ENCODE measurements at places on chromosomes 16 and 17.

DNA sequence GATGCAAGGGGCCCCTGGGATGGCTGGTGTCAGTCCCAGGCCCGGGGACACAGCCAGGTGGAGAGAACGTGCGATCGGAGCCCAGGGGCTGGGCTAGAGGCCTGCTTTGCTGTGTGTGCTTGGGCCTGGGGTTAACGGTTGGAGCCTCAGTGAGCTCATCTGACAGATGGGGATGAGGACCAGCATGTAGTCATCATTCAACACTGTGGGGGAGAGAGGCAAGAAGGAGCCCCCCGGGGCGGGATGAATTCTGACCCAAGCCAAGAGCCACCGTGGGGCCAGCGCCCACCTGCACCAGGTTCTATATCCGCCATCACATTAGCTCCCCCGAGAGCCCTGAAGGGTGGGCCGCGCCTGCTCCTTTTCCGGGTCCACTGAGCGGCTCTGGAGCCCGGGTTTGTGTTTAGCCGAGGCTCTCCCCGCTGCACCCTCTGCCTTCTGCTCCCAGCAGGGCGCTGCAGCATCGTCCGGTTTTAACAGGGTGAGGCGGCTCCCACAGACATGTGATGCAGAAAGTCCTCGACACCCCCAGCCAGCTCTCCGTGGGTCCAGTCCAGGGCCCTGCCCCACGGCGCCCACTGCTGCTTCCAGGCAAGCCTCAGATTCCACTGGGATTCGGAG lies 365.7 kb downstream of the SEC14L1 start:
- DNase-seq: no peak

DNA sequence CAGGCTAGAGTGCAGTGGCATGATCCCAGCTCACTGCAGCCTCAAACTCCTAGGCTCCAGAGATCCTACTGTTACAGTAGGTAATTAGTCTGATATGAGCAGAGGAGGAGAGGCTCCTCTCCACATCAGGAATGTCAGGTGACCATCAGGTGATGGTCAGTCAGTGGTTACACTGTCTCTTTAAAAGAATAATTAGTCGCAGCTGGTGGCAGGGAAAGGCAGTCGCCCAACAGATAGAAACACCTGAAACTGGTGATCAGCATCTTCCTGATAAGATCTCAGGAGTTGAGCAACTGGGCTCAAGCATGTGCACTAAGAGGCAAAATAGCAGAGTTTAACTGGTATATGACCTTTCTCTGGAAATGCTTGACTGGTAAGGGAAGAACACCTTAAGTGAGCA lies 21.5 kb upstream of the ABCA5 start:
- no peak for DNase-seq

- peak; percentile 44 for DNase-seq
Measured at GRCh38 chr16:31177136-31177535, 2.8 kb upstream of the FUS start.

DNA sequence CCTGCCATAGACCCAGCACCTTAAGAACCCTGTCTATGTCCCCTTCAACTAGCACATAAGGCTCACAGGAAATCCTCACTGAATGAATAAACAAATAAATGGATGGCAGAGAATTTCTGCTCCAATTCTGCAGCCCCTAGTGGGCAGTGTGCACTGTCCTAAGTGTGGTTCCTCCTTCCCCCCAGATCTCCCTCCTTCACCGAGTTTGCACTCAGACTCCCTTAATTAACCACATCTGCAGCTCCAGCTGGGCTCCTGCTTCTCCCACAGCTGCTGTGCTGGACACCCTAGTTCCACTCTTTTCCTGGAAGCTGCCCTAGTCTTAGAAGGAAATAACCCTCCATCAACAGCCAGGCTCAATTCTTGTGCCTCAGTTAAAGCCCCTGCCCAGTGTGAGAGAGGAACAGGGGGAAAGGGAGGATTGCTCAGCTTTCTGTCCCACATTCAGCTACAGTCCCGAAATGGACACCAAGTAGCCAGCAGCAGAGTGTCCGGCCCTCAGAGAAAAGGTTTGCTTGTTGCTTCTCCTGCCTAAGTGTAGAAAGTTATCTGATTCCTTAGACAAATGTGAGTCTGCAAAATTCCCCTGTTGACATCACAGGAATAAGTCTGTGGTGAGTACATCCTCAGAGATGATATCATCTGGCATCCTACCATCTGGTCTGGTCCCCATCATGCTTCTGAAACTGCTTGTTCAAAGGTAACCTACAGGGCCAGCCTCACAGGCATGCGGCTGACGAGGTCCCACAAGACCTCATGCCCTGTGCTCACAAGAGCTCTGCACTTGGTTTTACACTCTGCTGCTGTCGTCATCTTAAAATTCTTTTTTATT lies 12.3 kb downstream of the LRRC3C start:
- peak; percentile 51 for DNase-seq

DNA sequence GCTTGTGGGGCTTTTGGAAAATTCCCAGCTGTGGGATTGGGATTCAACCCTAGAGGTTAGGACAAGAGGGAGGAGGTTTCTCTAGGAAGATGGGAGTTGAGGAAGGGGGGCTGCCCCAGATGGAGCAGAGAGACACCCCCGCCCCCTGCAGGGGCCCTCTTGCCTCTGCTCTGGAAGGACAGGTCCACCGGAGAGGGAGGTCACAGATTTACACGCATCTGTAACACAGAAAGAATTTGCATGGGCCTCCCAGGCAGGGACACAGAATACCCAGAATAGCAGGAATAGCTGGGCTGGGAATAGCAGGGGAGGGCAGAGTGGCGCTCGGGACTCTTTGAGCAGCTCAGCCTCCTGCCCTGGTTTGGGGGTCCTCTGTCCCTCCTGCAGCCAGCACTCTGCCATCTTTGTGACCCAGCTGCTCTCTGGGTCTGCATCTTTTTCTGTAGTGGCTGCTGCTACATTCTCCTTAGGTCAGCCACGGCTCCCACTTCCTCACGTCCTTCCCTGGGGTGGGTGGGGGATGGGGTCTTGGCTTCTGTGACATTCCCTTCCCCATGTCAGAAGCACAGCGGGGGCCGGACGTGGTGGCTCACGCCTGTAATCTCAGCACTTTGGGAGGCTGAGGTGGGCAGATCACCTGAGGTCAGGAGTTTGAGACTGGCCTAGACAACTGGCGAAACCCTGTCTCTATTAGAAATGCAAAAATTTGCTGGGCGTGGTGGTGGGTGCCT lies 33.9 kb upstream of the PLLP start:
- no peak for DNase-seq

DNA sequence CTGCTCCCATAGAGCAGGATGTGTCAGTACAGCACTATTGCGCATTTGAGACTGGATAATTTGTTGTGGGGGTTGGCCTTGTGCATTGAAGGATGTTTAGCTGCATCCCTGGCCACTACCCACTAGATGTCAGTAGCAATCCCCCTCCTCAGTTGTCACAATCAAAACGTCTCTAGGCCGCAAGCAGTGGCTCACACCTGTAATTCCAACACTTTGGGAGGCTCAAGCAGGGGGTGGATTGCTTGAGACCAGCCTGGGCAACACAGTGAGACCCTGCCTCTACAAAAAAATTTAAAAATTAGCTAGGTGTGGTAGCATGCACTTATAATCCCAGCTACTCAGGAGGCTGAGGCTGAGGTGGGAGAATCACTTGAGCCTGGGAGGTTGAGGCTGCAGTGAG lies 48.4 kb downstream of the CENPV start:
- DNase-seq: no peak

- no peak for DNase-seq
Measured at GRCh38 chr16:74298104-74298503, 1.5 kb downstream of the PSMD7 start.

GRCh38 chr16:20302389-20302788 lies 24.9 kb downstream of the GP2 start:
- no peak for DNase-seq

GRCh38 chr16:87463722-87464690 lies 28.8 kb downstream of the ZCCHC14 start:
- DNase-seq: peak; percentile 69

GRCh38 chr16:83989300-83989699 lies 21.3 kb downstream of the NECAB2 start:
- DNase-seq: no peak

- no peak for DNase-seq
Measured at GRCh38 chr16:57966204-57966771, 4.6 kb downstream of the CNGB1 start.

Measured in activated CD4-positive, alpha-beta T cell treated with anti-CD3 and anti-CD28 coated beads, Interleukin-2, amount 50 U/mL, for 48 hours (primary cell).